Muscle of back (tissue), 13 donors: ENCODE measurements at places on chromosomes 1 and 21.

GRCh38 chr1:56709269-56709880 lies 64.3 kb downstream of the PRKAA2 start:
- DNase-seq: peak; percentile 64

- DNase-seq: no peak
These were observed 451.0 kb upstream of the RGS18 start for GRCh38 chr1:191707288-191707687.

DNA sequence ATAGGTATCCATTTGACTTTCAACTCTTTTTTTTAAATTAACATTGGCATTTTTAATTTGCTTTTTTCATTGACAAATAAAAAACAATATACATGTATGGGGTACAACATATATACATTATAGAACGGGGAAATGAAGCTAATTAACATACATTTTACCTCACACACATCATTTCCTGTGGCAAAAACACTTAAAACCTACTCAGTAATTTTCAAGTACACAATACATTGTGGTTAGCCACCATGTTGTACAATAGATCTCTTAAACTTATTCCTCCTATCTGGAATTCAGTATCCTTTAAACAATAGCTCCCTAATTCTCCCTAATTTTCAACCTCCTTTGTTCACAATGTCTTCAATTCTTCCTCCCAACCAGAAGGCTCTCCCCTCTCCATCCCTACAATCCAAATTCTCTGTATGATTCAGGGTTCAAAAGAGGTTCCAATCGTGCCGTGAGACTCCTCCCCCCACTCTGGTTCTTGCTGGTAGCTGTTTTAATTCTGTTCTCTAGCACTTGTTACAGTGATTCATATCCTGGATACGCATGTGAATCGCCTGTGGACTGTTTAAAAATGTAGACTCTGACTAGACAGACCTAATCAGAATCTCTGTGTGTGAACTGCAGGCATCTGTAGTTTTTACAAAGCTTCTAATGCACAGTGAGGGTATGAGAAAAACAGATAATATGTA lies 87.6 kb upstream of the DUSP10 start:
- no peak for DNase-seq

DNA sequence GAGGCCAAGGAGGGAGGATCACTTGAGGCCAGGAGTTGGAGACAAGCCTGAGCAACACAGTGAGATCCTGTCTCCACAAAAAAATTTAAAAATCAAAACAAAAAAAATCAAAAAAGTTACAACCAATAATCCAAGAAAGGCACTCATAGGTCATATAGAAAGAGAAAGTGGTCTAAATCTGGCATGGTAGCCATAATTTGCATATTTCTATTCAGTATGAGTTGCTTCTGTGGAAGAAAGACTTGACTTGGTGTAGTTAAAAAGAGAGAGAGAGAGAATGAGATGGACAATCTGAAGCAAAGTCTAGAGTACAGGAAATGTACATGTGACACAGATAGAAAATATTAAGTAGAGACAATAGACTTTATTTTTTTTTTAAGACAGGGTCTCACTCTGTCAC lies 22.5 kb downstream of the JMJD4 start:
- no peak for DNase-seq

GRCh38 chr1:231395076-231395997 lies 26.8 kb downstream of the EGLN1 start:
- DNase-seq: peak; percentile 88

GRCh38 chr21:44681861-44682579 lies at the start of gene KRTAP12-1:
TSS of gene KRTAP12-1 (minus strand) at chr21:44682163. CDS start at chr21:44682123, 40 bp downstream.
- no peak for DNase-seq

- DNase-seq: no peak
These were observed 5.0 kb downstream of the ADGRL2 start for GRCh38 chr1:81805537-81806431.

DNA sequence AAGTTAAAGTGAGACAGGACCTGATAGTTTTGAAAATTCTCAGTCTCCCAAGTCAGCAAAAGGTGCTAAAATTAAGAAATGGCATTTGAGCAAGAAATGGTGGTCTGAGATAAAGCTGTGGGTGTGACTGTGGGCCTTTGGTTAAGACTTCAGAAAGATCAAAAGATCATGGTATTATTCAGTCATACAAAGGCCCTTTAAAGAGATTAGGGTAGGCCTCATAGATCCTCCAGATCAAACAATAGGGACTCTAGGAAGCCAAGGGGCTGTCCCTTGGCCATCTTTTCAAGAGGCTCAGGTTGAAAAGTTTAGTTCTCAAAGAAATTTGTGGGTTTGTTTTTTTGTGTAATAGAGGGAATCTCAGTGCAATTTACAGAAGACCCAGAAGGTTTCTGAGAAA lies 8.4 kb downstream of the HMGB4 start:
- DNase-seq: no peak

GRCh38 chr1:234780531-234781162 lies 170.7 kb upstream of the IRF2BP2 start:
- no peak for DNase-seq

GRCh38 chr1:65493802-65494201 lies 73.3 kb downstream of the LEPR start:
- peak; percentile 25 for DNase-seq

- DNase-seq: no peak
These were observed 10.6 kb downstream of the PRDX1 start for GRCh38 chr1:45510972-45511527.
